ENCODE measurements at places on chromosomes 4 and X. TPM values are rescaled to one million over a fixed set of nuclear protein-coding genes. Genes with fewer than 3 reads are reported as not detected.

Gene PHEX
- 0.40 TPM for total RNA-seq

Gene ADH1C
- total RNA-seq: not detected

Gene MSX1
- 21.0 TPM for total RNA-seq

Gene CXCL10
- 3.6 TPM for total RNA-seq

Gene ARX
- total RNA-seq: not detected

Gene TRPC5OS
- total RNA-seq: not detected

Gene TMEM150C
- 4.7 TPM for total RNA-seq

Gene TECRL
- not detected for total RNA-seq

Gene AGTR2
- total RNA-seq: not detected

Gene TCEAL2
- not detected for total RNA-seq

Gene IL1RAPL1
- total RNA-seq: 0.59 TPM

Gene TKTL2
- total RNA-seq: not detected

Gene SPANXA1
- not detected for total RNA-seq

Gene EGFL6
- not detected for total RNA-seq

Gene MAGIX
- 1.9 TPM for total RNA-seq

Gene OPRPN
- not detected for total RNA-seq

Measured in mammary microvascular endothelial cell (primary cell).